MCF 10A (cell line): ENCODE measurements at places on chromosomes 3 and 15. TPM values are rescaled to one million over a fixed set of nuclear protein-coding genes. Genes with fewer than 3 reads are reported as not detected.

- no peak for DNase-seq
Observed at GRCh38 chr3:76429581-76430177, 610.2 kb upstream of the ROBO2 start.

DNA sequence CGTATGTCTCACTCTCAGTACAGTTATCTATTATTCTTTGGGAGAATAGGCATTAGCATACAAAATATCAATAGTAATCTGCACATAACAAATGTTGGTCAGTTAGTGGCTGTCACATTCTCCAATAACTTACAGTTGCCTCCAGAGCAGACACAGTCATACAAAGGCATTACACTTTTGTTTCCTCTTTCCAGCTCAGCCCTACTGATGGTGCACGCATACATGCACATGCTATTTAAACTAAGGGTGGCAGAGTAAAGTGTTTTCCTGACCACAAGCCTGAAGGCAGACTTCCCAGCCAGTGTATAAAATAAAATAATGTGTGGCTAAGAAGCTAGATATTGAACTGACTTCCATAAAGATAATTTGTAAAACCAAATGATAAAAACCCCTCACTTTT lies 47.6 kb downstream of the PHLDB2 start:
- DNase-seq: no peak

DNA sequence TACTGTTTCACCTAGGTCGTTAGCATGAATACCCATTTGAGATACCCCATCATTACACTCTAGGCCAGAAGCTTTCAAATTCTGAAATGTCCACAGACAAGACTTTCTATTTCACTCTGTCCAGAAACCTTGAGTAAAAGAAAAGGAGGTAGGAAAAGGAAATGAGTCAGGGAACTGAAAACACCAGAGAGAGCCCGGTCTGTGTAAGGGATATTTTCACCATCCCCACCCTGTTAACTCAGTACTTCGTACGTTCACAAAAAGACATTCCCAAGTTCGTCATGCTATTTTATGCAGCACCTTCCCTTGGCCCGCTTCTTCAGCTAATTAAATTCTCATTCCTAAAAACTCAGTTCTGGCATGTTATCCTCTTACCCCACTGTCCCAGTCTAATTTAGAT lies 89.4 kb upstream of the SOX2 start:
- DNase-seq: peak; percentile 50

DNA sequence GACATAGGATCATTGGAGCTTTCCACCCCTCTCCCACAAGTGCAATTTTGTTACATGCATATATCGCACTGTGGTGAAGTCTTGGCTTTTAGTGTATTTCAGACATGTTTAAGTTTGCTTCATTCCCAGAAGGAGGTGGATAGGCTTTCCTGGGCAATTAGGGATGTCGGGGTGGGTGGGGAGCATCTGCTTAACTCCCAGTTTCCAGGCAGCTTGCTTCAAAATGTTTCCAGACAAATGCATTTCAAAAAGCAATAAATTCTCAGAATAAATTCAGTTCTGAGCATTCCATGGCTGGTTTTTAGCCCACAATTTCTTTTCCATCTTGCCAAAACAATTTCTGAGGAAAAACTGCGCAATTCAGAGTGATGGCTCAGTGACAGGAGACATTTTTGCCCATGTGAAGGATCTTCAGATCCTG lies 227.7 kb upstream of the ZPLD1 start:
- DNase-seq: no peak

GRCh38 chr15:67784856-67785430 lies 40.4 kb upstream of the SKOR1 start:
- DNase-seq: no peak

Gene ZBTB47
- total RNA-seq: 10.9 and 12.4 TPM in 2 replicates

Gene MAP3K13
- total RNA-seq: 15.8 and 23.7 TPM in 2 replicates

DNA sequence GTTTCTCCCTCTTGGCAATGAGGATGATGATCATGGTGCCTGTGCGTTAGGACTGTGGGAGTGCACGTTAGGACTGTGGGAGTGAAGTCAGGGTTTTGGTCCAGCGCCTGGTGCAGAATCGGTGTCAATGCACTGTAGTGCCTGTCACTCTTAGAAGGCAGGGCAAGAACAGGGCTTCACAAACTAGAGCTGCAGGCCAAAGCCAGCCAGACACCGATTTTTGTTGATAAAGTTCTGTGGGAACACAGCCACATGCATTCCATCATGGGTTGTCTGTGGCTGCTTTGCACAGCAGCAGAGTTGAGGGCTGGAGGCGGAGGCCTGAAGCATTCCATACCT lies 32.6 kb upstream of the NR2C2 start:
- DNase-seq: no peak

GRCh38 chr15:92415639-92416297 lies 22.1 kb downstream of the ST8SIA2 start:
- no peak for DNase-seq

Gene TOP2B
- total RNA-seq: 77.8 and 88.7 TPM in 2 replicates

GRCh38 chr15:85412066-85412465 lies 31.7 kb downstream of the AKAP13 start:
- DNase-seq: peak; percentile 33

- no peak for DNase-seq
Observed at GRCh38 chr3:185717627-185718402, 107.0 kb downstream of the IGF2BP2 start.

Gene TRPM1
- total RNA-seq: not detected in 2 replicates

- DNase-seq: no peak
Observed at GRCh38 chr15:58264053-58264971, 126.1 kb downstream of the AQP9 start.

DNA sequence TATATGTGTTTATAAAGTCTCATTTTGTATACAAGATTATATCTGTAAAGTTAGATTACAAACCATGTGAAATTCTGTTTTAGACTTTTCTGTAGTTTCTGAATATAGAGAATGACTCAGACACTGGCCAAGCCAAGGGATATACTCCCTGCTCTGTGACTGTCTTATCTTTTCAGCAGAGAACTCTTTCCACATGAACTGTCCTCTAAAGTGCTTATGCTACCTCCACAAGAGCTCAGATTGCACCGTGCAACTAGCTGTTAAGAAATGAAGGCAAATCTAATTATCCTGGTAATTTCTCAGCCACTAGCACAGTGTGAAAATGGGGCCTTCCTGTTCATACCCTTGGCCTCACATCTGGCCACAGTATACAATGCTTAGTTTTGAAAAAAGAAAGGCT lies 44.3 kb upstream of the CPNE4 start:
- no peak for DNase-seq
